ENCODE measurements at places on chromosomes 7 and 10.

DNA sequence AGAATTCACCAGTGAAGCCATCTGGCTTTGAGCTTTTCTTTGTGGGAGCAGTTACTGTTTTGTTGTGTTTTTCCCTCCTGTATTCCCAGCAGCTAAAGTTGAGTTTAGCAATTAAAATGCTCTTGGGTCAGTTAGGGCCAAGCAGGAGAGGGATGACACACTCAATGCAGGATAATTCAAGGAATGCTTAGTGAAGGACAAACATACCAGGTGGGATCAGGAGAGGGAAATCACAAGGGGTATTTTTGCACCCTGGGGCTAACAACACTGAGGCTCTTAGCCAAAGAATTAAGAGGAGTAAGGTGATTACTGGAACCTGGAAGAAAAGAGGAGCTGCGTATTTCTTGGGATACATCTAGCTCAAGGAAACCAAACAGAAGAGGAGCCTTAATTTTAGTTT is 82.4 kb upstream of the KCND2 start:
- no peak for DNase-seq

DNA sequence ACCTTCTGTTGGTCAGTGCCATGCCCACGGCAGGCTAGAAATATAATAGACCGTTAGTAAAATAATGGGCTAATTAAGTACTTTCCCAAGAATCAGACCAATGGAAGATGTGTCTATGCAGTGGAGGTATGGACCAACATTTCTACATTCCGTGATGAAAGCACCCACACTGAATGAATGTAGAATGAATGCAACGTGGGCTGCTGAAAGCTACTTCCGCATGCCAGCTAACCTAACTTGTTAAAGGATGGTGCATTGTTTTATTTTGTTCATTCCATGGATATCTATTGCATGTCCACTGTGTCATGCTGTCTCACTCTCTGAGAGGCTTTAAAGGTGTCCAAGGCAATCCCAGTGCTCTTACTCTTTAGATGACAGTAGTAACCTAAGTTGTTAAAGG is 112.9 kb upstream of the CAV2 start:
- no peak for DNase-seq

DNA sequence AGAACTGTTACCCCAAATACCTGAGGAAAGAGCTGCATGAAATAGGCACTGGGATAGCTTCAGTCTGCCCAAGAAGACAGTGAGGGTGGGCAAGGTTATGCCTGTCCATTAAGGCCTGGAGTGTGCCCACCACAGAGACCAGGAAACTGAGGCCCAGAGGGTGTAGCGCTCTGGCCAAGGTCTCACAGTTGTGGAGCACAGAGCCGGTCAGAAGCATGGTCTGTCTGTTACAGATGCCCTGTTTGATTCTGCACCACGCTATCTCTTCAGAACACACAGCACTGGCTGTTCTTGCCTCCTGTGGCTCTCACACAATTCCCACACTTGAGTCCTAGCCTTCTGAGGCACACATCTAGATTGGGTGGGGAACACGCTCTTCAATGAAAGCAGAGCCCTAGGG is 261.4 kb downstream of the GRID1 start:
- no peak for DNase-seq

DNA sequence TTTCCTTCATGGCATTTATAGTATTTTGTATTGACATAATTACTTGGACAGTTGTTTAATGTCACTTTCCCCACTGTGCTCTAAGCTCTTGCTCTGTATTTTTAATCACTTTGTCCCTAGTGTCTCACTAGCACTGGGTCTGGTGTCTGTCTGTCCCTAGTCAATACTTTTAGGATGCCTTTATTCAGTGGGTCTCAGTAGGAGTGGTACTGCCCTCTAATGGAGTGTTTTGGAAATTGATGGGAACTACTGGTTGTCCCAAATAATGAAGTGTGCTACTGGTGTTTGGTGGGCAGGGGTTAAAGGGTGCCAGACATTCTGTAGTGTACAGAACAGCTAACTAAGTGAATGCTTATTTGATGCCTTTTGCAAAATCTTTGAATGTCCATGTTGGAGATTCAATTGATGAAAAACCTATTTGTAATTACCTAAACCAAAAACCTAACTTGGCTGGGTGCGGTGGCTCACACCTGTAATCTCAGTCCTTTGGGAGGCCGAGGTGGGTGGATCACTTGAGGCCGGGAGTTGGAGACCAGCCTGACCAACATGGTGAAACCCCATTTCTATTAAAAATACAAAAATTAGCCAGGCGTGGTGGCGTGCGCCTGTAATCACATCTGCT is 33.3 kb downstream of the CDK14 start:
- DNase-seq, result no peak

GRCh38 chr7:44401692-44402091 is 76.3 kb upstream of the CAMK2B start:
- DNase-seq, result no peak
